ENCODE measurements at places on chromosomes 11 and 22.

- no peak for DNase-seq
These were observed 101.3 kb downstream of the RRM1 start for GRCh38 chr11:4195909-4196308.

DNA sequence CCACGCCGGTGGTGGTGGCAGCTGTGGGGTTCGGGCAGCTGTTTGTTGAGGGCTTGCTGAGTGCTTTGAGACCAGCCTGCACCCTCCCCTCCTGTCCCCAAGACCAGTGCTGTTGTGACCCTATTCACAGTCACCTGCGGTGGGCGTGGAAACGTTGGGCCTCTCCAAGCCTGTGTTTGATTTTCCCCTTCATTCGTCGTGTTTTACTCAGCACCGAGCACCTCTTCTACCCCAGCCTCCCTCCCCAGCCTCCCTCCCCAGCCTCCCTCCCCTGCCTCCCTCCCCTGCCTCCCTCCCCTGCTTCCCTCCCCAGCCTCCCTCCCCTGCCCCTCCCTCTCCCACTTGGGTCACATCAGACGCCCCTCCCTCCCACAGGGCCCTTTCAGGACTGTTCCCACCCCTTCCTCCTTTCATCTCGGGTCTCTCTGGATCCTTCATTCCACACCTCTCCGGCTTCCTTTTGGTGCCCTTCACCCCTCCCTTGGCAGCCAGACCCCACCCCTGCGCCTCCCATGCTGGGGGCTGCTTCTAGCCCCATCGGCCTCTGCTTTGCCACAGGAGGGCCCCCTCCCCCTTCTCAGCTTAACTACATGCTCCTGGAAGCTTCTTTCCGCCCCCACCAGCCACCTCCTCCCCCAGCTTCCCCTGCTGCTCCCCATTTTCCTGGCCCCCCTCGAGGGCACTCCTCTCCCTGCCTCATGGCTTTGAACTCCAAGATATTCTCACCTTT lies 14.8 kb downstream of the FRMD8 start:
- DNase-seq, result no peak

- DNase-seq, result no peak
These were observed 7.1 kb downstream of the PAAF1 start for GRCh38 chr11:73883856-73884255.

DNA sequence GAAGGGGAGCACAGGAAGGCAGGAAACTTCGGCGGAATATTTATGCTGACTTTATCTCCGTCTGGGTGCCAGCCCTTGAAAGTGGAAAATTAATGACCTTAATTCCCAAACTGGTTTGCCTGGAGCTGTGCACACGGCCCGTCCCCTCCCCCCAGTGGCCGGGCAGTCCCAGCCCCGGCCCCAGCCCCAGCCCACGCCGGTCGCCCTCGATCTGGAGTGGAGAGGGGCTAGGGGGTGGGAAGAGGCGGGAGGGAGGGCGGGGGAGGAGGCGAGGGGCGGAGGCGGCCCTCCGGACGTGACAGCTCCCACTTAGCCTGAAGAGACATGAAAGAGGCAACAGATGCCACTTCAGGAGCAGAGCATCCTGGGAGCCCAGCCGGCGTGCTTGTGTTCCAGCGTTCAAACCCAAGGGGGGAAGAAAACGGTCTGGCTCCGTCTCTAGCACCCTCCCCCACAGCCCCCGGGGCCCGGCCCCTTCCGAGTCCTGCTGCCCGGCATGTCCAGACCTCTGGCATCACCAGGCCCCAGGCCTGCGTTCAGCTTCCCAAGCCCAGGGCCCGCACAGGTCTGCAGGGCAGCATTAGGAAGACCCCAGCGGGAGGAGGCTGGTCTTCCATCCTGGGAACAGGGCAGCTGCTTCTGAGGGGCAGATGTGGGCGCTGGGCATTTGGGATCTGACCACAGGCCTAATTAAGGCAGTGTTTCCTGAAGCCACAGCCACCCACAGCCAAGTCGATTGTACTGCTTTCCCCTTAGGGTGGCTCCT lies 20.0 kb upstream of the LMO1 start:
- no peak for DNase-seq

- DNase-seq, result no peak
These were observed 21.4 kb upstream of the EHF start for GRCh38 chr11:34599406-34599945.

DNA sequence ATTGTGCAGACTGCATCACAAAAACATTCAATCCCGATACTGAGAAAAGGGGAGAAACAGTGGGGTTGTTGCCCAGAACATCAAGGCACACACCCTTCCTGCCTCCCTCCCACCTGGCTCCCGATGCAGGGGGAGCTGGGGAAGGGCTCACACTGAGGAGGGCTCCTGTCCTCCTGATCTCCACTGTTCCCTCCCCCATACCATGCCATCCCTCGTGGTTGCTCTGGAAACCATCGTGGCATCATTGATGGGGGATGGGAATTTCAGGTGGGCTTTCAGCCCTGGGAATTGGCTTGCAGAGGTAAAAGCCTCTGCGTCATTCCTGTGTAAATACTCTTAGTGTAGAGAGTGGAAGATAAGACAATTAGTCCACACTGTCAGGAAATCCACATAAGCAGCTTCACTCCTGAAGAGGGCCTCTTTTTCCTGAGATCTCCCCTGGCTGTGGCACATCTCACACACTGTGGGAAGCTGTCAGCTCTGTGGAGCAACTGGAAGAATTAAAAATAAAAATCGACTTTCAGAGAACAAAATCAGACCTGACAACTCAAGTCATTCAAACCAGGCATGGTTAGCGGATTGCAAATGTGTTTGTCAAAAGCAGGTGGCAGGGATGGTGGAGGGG lies 176.0 kb downstream of the CHST1 start:
- no peak for DNase-seq

DNA sequence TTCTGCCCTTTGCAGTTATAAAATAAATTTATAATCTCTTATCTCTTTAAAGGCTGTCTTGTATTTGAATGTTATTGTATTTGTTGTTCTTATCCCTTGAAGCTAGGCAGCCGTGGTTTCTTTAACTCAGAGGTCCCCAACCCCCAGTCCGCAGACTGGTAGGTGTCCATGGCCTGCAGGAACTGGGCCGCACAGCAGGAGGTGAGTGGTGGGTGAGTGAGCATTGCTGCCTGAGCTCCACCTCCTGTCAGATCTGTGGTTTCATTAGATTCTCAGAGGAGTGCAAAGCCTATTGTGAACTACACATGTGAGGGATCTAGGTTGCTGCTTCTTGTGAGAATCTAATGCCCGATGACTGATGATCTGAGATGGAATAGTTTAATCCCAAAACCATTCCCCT lies 380.0 kb upstream of the CCDC90B start:
- DNase-seq, result no peak

- no peak for DNase-seq
These were observed 164.8 kb upstream of the GRK3 start for GRCh38 chr22:25399649-25400151.

DNA sequence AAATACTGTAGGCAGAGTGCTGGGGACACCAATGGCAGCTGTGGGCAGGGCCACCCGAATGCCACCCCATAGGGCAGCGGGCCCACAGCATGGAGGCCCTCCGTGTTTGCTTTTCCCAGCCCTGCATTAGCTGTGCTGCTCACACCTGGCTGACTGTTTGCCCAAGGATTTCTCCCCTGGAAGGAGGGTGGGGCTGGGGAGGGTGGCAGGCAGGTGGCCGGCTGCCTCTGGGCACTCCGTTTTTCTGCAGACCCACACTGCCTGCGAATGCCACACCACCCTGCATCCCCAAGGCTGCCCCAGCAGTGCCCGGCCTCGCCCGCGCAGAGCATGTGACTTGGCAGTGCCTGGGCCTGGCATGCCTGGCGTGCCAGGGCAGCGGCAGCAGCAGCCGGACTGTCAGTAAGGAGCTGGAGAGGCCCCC lies 19.6 kb downstream of the DAGLA start:
- no peak for DNase-seq

DNA sequence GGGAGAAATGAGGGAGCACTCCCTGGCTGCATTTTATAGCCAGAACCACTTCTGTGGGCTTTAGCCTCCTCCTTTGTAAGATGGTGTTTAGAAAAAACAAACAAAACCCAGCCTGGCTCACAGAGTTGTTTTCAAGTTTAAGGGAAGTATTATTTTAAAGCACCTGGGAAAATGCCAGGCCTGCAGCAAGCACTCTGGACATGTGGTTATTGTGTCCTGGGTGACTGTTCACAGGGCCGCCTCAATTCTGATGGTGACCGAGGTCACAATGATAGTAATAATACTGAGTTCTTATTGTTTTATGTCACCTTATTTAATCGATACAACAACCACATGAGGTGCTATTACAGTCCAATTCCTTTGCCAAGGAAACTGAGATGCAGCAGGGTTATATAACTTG lies 20.7 kb upstream of the SLC22A12 start:
- no peak for DNase-seq
